ENCODE measurements at places on chromosomes 5 and 9.

- DNase-seq: no peak
These were observed 64.1 kb upstream of the FCN1 start for GRCh38 chr9:134981829-134982228.

DNA sequence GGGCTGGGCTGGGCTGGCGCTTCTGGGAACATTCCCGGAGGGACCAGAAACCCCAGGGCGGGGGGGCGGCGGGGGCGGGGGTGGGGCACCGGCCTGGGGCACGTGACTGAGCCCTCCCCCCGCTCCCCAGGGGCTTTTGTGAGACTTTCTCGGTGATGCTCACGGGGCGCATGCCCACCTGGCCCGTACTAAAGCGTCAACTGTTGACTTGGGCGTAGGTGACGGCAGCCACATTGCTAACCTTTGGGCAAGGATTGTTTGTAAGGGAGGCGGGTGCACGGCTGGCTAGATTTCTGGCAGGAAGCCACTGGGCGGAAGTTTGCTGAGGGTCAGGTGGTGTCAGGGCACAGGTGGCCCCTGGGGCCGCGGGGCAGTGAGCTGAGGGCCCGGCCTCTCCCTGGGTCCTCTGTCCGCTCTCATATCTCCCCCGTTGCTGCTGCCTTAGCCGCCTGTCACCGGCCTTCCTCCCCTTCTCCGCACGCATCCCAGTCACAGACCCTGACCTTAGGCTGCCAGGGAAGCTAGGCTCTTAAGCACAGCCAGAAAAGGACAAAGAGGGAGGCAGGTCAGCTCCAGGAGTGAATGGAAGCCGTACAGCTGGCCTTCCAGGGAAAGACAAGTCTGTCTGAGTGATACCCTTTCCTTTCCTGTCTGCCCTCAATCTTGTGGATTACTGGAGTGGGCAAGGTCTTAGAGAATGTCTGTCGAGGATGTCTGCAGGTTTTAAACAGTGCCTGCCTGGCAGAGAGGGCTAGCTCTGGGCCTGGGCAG, 812 bp downstream of the CACFD1 start:
- DNase-seq: no peak

- DNase-seq: no peak
These were observed 1066.1 kb downstream of the NR2F1-AS1 start for GRCh38 chr5:92514896-92515295.

DNA sequence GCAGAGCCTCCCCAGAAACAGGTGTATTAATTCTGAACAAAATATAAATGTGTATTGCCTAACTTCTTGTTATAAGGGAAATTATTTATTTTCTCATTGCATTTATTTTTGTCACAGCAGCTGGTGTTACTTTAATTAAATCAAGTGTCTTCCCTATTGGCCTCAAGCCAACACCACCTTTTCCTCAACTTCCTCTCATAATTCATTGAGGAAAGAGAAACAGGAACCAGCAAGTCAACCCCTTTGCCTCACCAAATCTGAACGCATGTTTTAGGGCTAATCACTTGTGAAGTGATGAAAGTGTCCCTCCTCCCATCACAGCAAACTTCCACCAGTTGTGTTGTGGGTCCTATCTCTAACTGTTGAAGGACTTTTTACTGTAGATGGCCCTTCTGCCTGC, 73.1 kb downstream of the DIRAS2 start:
- DNase-seq: no peak

- no peak for DNase-seq
These were observed 19.3 kb upstream of the HSPA9 start for GRCh38 chr5:138594305-138595058.
